ENCODE measurements at places on chromosomes 5 and 9. TPM values are rescaled to one million over a fixed set of nuclear protein-coding genes. Genes with fewer than 3 reads are reported as not detected.

SEMA4D gene
- total RNA-seq: 6.5 TPM

SLC4A9 gene
- total RNA-seq: not detected

GRCh38 chr5:144812763-144813162 lies 642.1 kb downstream of the KCTD16 start:
- no peak overlapping the region for H3K27ac ChIP-seq
- no peaks in the 10 kb centered on the region for H3K4me1 ChIP-seq
- H3K27me3 ChIP-seq: no peaks in the 10 kb centered on the region
- no peak overlapping the region for H3K4me3 ChIP-seq

DNA sequence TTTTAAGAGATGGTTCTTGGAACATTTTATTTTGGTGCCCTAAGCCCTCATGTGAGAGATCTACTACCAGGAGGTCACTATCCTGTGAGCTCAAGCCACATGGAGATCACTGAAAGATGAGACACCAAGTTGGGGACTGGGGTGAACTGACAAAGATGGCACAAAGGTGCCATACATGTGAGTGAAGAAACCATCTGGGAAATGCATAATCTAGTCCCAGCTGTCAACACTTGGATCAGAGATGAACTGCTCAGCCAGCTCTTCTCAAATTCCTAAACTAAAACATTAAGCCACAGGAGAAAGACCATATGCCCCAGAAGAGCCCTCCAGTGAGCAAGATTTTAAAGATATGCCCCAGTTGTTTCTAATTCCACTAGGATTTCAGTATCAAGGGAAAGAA lies 22.2 kb upstream of the MYOT start:
- no peaks in the 10 kb centered on the region for H3K27me3 ChIP-seq
- no peak for DNase-seq
- no peak overlapping the region for H3K4me3 ChIP-seq

DNA sequence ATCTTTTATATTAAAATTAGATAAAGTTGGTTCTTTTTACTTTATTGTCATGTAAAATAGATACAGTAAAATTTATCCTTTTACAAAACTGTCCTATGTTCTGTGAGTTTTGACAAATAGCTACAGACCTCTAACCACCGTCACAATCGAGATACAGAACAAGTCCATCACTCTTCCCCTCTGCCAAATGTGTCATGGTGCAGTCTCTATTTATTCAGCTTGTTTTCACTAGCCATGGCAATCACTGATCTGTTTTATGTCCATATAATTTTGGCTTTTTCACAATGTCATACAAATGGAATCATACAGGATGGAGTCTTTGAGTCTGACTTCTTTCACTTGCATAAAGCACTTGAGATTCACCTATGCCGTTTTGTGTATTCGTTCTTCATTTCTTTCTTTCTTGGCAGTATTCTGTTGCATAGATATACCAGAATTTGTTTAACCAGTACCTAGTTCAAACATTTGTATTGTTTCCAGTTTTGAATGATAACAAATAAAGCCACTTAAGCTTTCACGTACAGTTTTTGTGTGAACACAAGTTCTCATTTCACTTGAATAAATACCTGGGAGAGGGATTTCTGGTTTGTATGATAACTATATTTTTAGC lies 273.2 kb upstream of the MPDZ start:
- no peak for DNase-seq

Data from Panc1 (cell line).